ENCODE measurements at places on chromosomes 5 and 9. TPM values are rescaled to one million over a fixed set of nuclear protein-coding genes. Genes with fewer than 3 reads are reported as not detected.

GRCh38 chr5:1784197-1785050, 15.2 kb downstream of the MRPL36 start:
- no peak for DNase-seq

DNA sequence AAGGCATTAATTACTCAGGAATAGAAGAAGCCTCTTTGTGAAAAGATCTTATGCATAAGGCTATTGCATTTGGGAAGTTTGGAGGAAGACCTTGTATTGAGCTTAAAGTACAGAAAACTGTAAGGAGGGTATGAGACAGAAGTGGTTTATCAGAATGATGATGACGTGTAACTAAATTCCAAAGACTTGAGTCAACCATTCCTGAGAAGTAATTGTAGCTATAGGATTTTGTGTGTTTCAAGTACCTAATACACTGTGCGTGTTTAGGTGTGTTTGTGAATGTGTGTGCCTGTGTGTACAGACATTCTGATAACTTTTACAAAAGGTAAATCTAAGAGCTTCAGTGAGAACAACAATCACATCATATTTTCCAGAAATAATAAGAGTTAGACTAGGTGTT, 46.5 kb upstream of the IRX2 start:
- DNase-seq: no peak

GRCh38 chr5:80738466-80738865, 83.7 kb upstream of the DHFR start:
- DNase-seq: no peak

DNA sequence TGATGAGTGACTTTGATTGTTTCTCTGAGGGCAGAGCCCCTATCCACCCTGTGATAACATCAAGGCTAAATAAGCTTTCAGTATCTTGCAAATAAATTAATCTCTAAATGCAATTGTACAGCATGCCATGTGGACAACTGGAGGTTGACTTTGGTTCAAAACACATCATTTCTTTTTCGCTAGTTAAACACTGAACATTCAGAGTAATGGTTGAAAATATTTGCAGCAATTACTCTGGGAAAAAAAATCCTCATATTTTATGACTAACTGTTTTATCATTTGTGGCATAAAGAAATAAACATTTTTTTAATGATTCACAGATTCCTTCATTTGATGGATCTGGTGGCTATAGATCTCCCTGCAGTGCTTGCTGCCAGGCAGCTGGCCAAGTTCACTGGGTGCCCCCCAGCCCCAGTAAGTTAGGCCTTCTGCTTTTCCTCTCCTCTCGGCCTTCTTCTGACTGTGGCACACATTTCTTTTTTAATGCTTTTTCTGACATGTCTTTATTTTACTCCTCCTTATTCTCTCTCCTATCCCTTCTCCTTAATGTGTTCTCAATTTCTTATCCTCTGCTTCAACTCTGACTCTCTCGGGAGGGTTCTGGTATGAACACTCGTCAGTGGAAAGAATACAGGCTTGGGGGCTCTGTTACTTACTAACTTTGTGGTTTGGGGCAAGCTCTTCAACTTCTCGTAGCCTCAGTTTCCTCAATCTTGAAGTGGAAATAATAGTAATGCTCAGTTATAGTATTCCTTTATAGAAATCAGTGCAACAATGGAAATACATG, 69.6 kb downstream of the ADAMTSL1 start:
- DNase-seq: no peak

DNA sequence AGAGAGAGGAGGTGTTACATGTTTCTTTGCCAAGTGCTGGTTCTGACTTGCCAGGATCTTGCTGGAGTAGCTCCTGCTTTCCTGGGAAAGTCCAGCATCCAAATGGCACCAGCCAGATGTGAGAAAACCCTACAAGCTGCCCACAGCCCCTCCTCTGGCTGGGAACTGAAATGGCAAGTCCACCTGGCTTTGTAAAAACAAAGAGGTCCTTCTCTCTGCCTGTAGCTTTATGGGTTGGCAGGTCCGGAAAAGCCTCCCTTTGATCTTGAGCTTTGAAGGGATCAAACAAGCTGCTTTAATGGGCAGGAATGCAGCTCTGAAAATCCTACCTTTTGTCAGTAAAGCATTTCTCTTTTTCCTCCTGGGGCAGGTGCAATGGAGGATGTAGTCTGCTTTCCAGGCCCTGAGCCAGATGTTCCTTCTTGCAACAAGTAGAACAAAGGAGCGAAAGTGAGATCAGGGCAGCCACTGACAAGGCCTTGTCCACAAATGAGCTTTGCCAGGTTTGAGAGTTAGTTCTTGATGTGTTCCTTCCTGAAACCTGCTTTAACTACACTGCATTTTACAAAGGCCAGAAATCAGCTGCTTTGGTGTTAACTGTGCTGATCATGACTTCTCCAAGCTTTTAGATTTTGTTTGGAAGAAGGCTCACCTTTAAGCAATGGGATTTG, 456.7 kb downstream of the ZNF608 start:
- peak; percentile 21 for DNase-seq

DNA sequence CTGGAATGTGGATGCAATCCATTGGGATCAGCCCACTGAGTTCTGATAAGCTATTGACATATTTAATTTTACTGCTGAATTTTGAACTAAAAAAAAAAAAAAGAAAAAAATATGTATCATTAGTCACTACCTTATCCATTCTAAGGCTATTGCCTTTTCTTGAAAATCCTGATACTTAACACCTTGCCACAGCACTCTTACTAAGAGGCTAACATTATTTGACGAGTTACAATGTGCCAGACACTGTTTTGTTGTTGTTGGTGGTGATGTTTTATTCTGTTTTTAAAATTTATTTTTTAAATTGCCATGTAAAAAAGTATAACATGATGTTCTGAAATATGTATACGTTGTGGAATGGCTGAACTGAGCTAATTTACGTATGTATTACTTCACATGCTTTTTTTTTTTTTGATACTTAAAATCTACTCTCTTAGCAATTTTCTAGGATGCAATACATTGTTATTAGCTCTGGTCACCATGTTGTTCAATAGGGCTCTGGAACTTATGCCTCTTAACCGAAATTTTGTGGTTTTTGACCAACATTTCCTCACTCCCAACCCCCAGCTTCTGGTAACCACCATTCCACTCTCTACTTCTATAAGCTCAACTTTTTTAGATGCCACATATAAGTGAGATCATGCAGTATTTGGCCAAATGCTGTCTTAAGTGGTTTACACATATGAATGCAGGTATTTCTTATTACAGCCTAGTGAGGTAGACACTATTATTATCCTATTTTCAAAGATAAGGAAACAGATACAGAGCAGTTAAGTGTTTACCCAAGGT, 134.8 kb upstream of the PCA3 start:
- no peak for DNase-seq

Gene PCDHB10
- 5.9 TPM for total RNA-seq
